Testis (tissue), 5 donors: ENCODE measurements at places on chromosomes 3 and 15. TPM values are rescaled to one million over a fixed set of nuclear protein-coding genes. Genes with fewer than 3 reads are reported as not detected.

DNA sequence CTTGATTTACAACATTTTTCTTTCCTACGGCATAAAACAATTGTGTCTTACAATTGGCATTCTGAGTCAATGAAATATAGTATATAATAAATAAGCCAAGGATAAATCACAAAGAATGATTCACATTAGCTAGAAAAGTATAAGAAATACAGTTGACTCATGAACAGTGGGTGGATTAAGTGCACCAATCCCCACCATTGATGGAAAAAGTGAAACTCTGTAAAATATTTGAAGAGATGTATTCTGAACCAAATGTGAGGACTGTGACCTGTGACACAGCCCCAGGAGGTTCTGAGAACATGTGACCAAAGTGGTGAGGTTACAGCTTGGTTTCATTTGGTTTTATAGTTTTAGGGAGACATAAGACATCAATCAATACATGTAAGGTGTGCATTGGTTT lies 227.5 kb downstream of the ALCAM start:
- DNase-seq: no peak

DNA sequence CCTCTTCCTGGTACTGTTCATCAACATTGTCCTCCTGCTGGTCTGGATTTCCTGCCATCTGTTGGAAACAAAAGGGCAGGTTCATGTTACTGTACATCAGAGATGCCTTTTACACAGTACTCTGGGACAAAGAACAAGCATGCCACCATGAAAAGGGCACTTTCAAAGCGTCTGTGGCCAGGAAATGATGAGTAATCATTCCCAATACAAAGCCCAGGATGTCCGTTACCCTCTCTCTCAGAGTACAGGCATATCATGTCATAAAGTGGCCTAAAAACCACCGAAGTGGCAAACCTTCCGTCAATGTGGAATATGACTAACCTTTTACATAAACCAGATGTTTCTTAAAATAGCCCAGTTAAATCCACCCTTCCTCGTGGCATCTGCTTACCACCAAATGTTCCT lies 71.2 kb downstream of the GOLIM4 start:
- no peak for DNase-seq

DNA sequence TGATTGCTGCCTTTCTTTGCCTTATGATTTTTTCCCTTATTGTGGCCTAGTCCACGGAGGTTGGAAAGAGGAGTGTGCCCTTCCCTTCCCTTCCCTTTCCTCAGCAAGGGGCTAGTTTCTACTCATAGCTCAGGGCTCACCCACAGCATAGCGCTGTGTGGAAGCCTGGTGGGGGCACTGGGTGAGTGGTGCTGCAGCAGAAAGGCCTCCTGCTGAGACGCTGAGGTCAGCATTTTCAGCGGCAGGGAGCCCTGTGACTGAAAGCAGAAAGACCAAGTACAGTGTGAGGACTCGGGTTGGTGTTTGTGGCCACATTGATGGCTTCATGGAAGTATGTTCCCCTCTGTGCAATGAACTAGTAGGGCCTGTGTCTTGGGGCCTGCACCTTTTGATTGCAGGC lies 21.9 kb downstream of the CACNA1D start:
- DNase-seq: no peak

GRCh38 chr15:56672721-56673120 lies 60.6 kb downstream of the ZNF280D start:
- no peak for DNase-seq

DNA sequence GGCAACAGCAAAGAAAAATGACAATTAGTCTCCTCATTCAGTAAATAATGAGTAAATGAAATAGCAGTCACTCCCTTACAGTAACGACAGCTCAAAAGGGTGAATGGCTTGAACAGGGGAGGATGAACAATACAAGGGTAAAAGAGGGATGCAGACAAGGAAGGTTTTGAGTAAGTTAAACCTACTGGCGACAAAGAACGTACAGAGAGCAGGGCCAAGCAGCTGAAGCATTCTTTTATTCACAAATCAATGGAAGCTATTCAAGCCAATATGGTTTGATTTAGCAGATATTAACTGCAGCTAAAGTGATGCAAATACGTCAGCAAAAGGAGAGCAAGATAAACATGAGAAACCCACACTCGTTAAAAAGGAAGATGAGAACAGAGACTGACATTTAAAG lies 90.7 kb upstream of the ICE2 start:
- DNase-seq: no peak

- DNase-seq: no peak
Observed at GRCh38 chr3:11001020-11001657, 8.6 kb downstream of the SLC6A1 start.

GRCh38 chr3:193711523-193711963 lies 118.5 kb downstream of the OPA1 start:
- DNase-seq: no peak

DUOX1 gene
- polyA plus RNA-seq: 2.8 TPM

THUMPD3 gene
- polyA plus RNA-seq: 140 TPM

TRH gene
- polyA plus RNA-seq: 1.8 TPM

OR5H14 gene
- polyA plus RNA-seq: 0.41 TPM
